ENCODE measurements at places on chromosomes 1 and 21.

DNA sequence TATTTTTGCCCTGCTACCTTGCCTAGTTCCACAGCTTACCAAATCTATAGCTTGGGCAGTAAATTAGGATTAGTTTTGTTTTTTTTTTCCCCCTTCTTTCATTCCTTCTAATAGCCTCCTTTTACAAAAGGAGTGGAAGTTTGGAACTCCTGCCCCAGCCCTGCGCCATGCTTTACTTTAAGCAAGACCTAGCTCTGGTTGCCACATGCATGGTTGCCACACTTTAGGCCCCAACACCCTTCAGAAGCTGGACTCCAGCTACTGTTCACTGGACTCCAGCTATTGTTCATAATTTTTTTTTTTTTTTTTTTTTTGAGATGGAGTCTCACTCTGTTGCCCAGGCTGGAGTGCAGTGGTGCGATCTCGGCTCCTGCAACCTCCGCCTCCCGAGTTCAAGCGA lies 115.8 kb downstream of the NR5A2 start:
- DNase-seq = no peak

DNA sequence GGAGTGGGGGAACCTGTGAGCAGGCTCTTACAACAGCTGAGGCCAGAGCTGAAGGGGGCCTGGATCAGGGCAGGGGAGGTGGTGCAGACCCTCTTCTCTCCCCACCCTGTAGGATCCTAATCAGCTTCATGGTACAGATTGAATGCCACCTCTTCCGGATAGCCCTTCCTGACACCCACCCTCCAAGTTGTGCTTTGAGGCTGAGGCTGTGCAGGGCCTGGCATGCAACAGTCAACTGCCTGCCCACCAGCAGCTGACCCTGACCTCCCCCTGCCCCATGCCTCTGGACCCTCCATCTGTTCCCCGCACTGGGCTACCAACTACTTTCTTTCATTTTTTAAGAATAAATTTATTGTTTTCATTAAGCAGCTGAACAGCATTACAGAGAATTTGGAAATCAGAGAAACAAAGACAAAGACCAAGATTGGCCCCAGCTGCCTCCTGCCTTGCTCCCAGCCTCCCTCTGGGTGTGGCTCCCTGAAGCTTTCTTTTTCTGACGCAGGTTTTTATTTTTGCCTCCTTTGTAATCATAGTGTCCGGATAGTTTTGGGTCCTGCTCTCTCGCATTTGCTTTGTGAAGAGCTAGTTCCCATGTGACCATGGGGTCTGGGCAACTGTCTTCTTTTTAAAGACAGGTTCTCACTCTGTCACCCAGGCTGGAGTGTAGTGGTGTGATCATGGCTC lies 12.8 kb downstream of the ZNF362 start:
- DNase-seq = no peak

DNA sequence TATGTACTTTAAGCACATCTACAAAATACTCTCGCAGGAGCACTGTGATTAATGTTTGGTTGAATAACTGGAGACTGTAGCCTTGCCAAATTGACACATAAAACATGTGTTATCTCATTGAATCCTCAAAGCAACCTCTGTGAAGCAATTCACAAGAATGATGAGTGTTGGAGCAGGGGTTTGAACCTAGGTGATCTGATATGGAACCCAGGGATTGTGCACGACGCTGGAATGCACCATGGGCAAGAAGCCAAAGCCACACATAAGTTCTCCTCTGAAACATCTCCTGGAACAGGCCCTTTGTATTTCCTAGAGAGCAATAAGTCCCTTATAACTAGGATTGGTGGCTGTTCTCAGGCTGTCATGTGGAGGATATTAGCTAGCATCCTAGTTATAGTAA lies 124.6 kb upstream of the IVNS1ABP start:
- peak; percentile 99 for DNase-seq

DNA sequence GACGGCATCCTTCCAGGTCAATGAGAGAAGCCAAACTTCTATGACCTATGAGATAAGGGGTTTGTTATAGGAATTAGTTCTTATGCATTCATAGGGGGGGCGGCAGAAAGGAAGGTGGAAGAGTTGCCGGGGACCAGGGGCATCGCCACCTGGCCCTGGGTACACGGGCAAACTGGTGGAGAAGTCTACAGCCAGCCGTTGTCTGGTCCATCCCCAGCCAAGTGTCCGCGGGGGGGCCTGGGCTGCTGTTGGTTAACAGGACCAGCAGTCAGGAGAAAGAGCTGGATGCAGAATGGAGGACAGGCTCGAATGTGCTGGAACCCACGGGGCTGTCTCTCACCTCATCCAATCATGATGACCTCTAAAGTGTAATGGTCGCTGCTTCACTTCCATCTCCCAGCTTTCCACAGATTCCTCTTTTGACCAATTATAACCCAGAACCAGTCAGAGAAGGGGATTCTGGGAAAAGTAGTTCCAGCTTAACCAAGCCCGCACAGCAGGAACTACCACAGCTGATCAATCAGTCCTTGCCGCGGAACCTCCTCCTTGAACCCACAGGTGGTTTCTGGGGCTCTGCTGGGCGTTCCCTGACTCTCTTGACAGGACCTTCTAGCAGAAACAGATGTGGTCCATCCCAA lies 17.8 kb downstream of the TMEM51 start:
- DNase-seq = no peak

DNA sequence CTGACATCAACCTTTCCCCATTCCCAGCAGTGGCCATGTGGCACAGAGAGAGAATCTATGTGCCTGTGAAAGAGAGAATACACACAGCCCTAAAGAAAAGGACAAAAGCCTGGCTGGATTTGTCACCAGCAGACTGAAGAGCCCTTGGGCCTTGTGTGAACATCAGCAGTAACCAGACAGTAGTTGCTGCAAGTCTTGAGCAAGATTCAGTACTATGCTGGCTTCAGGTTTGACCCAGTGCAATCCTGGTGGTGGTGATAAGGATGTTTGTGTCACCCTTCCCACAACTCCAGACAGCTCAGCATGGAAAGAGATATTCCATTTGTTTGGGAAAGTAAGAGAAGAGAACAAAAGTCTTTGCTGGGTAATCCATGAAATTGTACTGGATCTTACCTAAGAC lies 28.4 kb upstream of the GBP6 start:
- no peak for DNase-seq

- no peak for DNase-seq
Observed at GRCh38 chr1:14136881-14137280, 436.9 kb downstream of the PRDM2 start.

DNA sequence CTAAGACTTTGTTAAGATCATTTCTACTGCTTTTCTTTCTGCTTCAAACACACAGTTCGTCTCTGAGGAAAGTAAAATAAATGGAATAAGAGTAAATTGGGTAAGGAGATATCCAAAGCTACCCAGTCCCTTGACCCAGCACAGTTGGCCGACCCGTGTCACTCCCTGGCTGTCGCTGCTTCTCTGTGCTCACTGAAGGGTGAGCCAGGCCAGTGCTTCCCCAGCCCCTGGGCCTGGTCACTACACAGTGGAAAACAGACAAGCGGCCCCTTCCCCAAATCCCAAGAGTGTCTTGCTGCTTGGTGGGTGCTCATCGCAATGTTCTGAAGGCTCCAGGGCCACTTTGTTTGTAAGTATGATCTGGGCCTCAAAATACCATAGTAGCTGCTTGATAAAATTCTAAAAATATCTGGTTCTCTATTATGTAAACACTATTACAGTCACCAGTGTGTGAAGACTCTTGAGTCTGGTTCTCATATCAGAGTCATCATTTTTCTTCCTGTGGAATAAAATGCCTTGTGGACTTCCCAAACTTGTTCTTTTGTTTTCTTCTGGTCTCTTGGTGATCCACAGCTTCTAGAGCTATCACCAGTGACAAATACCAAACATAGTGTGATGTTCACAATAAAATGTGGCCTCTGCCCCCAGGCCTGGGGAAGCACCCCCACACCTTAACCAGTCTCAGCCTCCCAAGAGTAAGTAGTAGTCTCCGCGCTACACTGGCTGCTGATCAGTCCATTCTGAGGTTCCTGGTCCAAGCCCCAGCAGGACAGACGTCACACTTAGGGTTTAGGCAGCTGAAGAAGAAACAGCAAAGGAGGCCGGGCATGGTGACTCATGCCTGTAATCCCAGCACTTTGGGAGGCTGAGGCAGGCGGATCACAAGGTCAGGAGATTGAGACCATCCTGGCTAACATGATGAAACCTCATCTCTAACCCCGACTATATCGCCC lies 106.2 kb downstream of the DHRS3 start:
- DNase-seq = no peak

DNA sequence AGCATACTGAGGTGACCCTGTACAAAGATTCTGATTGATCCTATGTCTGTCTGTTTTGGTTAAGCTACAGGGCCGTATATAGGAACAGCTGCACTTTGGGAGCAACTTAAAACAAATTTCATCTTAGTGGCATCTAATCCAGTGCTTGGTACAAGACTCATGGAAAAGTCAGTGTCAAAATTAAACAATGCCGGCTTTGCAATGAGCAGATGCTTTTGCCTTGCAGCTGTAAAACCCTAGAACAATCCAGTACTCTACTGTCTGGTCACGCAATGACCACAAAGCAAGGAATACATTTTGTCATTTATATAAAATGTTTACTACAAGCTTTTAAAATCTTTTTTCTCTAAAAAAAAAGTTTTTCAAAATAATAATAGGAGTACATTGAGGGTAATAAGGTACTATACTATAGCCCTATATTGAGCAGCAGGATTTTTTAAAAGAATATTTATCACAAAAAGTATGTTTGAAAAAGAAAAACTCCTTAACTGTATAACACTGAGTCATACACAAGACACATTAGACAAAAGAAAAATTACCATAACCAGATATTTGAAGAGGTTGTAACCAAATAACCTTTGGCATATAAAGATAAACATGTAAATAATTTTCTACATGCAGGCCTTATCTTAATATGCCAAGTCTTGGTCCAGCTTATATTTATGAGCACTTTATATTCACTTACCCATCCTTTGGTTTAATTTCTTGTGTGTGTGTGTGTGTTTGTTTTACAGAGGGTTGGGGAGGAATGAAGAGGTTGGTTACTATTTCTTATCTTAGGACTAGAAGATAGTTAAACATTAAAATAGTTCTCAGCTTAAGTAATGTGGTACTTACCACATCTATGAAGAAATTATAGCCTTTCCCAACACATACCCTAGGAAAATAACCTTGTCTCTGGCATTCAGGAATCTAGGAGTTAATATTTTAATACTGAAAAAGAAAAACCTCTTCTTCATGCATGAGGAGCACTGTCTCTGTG lies 262.3 kb downstream of the FAF1 start:
- no peak for DNase-seq
